ENCODE measurements at places on chromosomes 11 and 22. TPM values are rescaled to one million over a fixed set of nuclear protein-coding genes. Genes with fewer than 3 reads are reported as not detected.

- DNase-seq: no peak
Measured at GRCh38 chr11:119592642-119593041, 136.4 kb downstream of the NECTIN1 start.

GRCh38 chr11:9688716-9689511 is 25.0 kb downstream of the SWAP70 start:
- no peak for DNase-seq

DNA sequence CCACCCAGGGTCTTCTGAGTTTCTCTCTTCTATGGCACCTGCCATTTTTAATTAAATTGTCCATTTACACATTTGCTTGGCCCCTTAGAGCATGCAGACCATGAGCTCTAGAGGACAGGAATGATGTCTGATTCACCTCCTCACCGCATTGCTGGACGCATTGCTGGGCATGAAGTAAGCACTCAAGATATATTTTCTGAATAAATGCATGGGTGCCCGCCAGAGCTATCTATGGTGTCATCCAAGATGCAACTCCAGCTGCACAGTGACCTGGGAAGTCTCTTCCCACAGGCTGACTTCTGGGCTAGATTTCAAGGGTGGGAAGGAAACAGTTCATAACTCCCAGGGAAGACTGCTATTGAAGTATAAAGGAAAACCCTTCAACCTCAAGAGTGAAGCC is 66.6 kb upstream of the ASPHD2 start:
- DNase-seq: no peak

DNA sequence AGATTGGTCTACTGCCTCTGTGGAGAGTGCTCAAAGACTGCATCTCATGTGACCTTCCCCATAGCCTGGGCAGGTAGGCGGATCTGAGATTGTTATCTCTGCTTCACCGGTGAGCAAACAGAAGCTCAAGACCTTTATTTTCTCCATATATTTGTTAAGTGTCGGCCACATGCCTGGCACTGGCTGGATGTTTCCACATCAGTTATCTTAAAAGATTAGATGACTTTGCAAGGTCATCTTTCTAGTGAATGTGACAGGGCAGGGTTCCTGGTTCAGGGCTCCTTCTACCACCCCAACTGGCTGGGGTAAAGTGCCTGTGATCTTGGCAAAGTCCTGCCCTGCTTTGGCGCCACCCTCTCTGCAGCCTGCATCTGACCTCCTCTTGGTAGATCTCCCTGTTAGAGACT is 125.0 kb downstream of the CCDC81 start:
- no peak for DNase-seq

DNA sequence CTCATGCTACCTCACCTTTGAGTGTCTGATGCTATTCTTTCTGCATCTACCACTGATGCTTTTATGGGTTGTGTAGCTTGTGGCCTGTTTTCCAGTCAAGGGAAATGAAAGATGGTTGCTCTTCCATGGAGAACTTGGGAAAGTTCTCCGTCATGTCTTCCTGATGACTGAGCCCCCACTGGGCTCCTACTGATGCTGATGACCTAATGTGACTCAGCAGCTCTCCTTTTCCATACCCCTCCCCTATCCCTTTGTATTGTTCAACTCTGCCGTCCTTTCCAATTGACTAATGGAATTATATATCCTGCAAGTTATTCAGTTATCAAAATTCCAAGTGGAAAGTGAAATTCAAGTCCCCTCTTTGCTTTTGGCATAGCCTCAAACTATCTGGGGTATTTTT is 44.7 kb downstream of the REXO2 start:
- no peak for DNase-seq

DNA sequence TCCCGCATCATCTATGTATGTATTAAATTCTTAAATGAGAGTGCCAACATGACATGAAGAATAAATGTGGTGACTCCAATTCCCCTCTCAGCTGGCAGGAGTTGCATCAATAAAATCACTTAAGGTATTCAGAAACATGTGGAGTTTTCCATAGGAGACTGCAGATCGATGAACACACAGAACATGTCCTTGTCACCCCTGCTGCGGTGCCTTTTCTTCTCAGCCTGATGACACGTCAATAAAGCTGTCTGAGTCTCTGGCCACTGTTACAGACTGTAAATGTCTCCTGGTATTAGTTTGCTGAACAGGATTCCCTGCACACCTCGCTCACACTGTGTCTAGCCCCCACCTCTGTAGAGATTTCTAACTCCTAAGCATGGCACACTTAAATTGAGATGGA is 460.5 kb downstream of the LRRC4C start:
- no peak for DNase-seq

- no peak for DNase-seq
Measured at GRCh38 chr11:109249597-109249996, 172.4 kb upstream of the C11orf87 start.

DNA sequence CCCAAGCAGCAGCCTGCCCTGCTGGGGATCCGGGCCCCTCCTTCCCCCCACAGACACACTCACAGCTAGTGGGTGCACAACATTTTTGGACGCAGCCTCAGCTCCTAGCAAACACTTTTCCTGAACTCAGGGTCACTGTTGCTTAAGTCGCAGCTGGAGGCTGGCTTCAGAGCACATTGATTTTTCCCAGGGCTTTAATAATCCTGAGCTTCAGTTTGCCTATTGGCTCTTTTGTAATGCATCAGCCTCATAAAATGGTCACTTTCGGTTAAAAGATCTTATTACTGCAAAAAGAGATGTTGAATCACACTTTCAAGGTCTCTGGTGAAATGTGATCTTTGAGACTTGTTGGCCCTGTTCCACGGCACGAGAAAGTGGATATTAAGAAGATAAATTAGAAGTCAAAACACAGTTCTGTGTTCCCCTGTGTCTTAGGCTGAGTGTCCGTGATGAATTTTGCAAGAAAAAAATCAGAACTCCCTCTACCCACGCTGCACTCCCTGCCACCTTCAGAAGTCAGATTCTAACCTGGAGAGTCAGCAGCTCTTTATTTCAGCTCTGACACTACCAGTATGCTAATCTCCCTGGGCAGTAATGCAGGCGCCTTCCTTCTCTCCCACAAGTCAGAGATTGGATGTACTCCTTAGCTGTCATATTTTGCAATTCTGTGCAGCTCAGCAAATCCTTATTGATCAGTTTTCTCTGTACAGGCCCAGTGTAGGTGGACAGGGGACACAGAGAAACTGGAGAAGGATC is 158.2 kb upstream of the E2F8 start:
- no peak for DNase-seq

- peak; percentile 84 for DNase-seq
Measured at GRCh38 chr11:67644042-67644441, 4.5 kb upstream of the TBX10 start.

- DNase-seq: no peak
Measured at GRCh38 chr22:22009661-22010060, 27.1 kb upstream of the TOP3B start.

- DNase-seq: no peak
Measured at GRCh38 chr11:12922418-12922817, 86.7 kb upstream of the RASSF10 start.

- no peak for DNase-seq
Measured at GRCh38 chr11:26332572-26332915, 614 bp downstream of the ANO3 start.

DNA sequence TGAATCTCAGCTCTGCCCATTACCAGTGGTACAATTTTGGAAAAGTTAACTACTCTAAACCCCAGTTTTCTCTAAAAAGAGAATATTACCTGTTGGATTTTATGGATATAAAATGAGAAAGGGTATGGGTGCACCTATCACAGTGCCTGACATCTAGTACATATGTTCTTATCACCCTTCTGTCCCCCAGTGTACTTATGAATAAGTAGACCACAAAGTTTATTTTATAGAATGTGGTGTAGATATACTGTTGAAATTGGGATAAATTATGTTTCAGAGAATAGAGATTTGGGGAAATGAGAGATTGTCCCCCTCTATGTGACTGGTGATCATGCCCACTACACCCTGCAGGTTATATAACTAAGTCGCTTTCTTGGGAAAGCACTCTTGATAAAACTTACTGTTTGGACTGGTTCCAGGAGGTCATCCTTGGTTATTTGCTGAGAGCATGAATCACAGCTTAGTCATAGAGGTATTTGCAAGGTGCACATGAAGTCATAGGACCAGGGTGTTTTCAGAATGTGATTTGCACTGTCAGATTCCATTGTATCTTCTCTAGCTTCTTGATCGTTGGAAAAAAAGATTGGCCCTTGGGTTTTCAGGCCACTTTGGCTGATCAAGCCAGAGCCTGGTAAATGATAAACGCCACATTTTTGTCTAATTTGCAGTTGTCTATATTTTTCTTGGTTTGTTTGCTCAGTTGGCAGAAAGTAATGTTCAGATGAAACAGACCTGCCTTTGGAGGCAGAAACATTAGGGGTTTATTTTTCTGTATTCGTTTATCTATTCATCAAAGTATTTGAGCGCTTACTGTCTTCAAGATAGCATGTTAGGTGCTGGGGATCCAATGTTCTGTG is 21.3 kb downstream of the STX3 start:
- DNase-seq: no peak

GRCh38 chr22:39332441-39333064 is 13.1 kb upstream of the RPL3 start:
- no peak for DNase-seq

GRCh38 chr11:106608677-106609076 is 409.6 kb downstream of the GUCY1A2 start:
- DNase-seq: no peak

GRCh38 chr11:64351136-64351631 is 7.8 kb upstream of the RPS6KA4 start:
- DNase-seq: peak; percentile 63

DNA sequence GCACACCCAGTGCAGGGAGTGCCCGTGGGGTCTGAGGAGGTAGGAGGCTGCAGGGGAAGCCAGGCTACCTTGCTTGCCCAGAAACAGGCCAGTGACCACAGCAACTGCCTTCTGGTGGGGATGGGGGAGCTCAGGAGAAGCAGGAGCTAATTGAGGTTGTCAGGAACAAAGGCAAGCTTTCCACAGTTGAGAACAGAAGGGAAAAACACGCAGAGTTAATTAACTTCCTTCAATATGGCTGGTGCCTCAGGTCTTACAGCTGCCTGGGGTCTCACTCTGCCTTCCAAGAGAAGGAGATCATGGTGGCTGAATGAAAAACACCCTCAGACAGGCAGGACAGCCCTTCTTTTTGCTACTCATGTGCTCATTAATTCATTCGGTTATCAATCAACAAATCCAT is 127.9 kb upstream of the SYT13 start:
- no peak for DNase-seq

SLC37A2 gene
- 0.73 TPM for total RNA-seq

DGCR6 gene
- total RNA-seq: 11.6 TPM

DEUP1 gene
- not detected for total RNA-seq

RBFOX2 gene
- total RNA-seq: 77.7 TPM

KLHL35 gene
- 1.2 TPM for total RNA-seq

PKDREJ gene
- total RNA-seq: not detected

All from H7 (cell line).